ENCODE measurements at places on chromosomes 5 and 9.

DNA sequence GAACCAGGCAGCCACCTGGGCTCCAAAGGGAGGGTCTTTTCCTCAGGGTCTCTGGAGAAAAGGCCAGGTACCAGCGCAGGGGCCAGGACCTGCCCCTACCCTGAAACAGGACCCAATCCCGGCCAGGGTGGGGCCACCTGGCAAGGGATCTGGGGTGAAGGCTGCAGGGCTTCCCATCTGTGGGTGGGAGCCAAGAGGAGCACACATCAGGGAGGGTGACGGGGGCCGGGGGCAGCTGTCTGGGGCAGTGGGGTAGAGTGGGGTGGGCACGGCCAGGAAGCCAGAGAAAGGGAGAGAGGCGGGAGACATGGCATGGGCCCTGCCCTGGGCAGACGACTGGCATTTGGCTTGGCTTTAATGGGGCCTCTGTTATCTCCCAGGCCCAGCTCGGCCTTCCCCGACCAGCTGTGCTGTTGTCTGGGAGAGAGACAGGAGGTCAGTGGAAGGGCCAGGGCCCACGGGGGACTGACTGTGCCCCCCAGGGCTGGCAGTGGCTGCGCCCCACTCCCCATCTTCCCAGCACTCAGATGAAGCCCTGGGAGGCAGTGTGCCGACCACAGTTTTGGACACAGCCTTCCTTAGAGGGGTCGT lies 57.2 kb upstream of the RNF130 start:
- DNase-seq, result no peak

- no peak for DNase-seq
These were observed 79.7 kb downstream of the PLAC8L1 start for GRCh38 chr5:146025681-146026080.

DNA sequence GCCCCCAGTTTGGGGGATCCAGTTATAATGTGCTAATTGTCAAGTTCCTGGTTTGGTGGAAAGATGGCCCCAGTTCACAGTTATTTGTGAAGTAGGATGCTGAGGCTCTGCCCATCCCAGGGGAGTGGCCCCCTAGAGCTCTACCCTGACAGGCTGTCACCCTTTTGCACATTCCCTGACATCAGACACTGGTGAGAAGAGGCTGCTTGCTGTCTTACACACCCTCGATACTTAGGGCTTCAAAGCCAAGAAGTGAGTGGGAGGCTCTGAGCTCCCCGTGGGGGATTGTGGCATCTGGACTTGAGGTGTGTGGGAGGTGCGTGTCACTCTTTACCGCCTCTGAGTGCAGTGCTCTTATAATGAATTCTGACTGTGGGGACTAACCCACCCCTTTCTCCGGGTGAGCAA lies 168.5 kb downstream of the DOCK2 start:
- DNase-seq, result no peak

DNA sequence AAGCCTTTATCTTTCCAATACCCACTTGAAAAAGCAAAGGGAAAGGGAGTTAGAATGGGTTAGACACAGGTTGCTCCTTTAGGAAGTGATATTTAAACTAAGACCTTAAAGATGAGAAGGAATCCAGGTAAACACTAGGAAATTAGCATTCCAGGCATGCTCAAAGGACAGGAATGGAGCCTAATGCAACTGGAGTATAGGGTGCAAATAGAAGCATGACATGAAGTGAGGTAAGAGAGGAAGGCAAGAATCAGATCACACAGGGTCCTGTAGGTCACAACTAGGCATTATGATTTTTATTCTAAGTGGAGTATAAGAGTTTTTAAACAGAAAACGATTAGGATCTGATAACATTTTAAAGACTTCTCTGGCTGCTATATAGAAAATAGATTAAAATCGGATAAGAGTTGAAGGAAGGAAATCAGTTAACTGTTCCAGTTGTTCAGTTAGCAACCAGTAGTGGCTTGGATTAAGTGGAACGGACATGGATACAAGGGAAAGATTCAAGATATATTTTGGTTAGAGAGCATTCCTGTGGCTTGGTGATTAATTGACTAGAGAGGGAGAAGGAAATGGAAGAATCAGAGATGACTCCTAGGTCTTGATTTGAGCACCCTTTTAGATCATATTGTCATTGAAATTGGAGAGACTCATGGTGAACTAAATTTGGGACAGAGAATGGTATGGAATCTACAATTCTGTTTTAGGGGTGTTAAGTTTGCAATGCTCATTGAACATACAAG lies 95.9 kb downstream of the FBXO4 start:
- DNase-seq, result no peak

GRCh38 chr5:169914766-169915165 lies 65.5 kb downstream of the INSYN2B start:
- no peak for DNase-seq

DNA sequence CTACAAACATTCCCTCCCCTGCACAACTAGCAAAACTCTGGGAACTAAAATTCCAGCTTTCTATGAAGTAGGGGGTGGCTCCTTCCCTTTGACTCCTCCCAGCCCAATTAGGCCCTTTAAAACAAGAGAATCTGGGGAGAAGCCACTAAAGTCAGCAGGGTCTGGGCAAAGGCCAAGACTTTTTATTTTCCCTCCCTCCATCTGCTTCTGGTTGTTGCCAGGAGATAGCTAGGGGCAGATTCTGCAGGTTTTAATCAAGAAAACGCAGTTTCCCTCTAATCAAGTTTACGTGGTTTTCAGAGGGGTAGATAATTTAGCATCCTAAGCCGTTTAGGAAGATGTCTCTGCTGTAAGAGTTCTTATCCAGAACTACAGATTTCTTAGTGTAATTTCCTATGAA lies 114.5 kb upstream of the CDH6 start:
- DNase-seq, result no peak

DNA sequence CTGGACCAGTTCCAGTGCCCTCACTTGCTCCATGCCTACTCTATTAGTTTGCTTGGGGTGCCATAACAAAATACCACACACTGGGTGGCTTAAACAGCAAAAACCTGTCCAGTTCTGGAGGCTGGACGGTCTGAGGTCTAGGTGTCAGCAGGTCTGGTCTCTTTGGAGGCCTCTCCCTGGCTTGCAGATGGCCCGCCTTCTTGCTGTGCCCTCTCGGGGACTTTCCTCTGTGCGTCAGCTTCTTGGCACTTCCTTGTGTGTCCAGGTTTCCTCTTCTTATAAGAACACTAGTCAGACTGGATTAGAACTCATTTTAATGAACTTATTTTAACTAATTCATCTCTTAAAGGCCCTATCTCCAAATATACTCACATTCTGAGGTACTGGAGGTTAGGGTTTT lies 97.2 kb downstream of the CARTPT start:
- DNase-seq, result no peak

DNA sequence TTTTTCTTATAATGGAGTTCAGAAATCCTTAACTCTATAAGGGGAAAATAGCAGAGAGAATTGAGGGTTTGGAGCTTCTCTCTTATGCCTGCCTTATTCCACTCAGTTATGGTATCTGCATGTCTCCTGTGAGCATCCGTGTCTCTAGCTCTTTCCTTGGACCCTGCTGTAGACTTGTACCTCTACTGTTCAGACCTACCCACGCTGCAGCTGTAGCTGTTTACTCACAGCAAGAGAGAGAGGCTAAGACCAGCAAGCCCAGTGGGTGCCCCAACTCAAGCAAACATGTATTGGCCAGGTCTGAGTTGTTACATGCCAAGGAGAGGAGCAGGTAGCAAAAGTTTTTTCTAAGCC lies 7.1 kb upstream of the PCSK1 start:
- DNase-seq, result no peak

DNA sequence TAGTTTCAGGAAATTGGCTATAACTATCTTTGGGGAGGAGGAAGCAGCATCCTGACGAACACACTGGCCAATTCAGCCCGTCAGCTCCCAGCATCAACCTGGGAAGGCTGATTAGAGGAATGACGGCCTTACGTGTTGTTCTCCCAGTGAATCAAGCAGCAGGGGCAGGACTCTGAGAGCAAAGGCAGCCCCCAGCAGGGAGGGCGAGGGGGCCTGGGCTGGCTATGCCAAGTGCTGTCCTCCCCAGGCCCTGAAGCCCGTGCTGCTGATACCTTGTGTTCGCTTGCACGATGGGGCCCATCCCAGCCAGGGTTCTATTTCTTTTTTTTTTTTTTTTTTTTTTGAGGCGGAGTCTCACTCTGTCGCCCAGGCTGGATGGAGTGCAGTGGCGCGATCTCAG lies 254.1 kb downstream of the FSTL4 start:
- no peak for DNase-seq

DNA sequence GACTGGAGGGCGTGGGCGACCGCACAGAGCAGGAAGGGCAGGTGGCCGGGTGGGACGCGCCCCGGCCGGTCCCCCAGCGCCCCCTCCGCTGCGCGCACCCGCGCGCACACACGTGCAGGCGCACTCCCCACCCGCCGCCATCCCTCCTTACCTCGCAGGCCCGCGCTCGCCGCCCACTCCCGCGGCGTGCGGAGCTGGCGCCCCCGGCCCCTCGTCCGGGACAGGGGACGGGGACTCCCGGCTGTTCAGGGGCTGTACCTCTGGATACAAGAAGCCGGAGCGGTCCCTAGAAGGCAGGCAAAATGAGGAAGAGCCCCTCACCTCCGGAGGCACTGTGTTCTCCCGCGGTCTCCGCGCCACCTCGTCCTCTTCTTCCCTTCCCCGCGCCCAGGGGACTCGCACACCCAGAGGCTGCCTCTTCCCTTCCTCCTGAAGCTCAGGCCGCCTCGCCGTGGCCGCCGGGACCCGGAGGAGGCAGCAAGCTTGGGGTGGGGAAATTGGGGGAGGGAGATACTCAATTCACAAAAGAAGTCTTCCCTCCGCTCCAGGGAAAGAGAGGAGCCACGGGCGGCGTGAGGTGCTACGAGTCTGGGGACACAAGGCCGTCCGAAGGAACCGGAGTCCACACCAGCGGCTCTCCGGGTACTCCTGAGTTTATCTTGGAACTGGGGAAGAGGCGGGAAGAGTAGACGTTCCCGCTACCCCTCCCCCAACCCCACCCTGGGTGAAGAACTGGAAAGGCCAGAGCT lies 1.4 kb upstream of the GABRB2 start:
- no peak for DNase-seq

- DNase-seq, result no peak
These were observed 79.1 kb upstream of the RARS1 start for GRCh38 chr5:168407211-168407610.

GRCh38 chr5:16492398-16493140 lies 27.0 kb upstream of the ZNF622 start:
- DNase-seq, result no peak

DNA sequence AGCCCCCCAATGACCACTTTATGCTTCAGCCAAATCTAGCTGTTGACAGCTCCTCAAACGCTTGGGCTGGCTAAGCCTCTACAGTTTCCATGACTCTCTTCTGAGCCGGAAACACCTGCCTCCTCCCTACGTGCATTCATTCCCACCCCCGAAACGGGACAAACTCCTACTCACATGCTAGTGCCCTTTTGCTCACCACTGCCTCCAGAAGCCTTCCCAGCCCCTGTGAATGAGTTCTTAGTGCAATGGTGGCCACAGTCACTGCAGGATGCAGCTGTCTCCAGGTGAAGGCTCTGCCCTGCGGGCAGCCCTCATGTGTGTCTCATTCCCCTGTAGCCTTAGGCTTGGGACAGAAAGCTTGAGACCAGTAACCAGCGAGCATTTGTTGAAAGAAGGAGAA lies 68.8 kb upstream of the DAB2IP start:
- DNase-seq, result no peak

DNA sequence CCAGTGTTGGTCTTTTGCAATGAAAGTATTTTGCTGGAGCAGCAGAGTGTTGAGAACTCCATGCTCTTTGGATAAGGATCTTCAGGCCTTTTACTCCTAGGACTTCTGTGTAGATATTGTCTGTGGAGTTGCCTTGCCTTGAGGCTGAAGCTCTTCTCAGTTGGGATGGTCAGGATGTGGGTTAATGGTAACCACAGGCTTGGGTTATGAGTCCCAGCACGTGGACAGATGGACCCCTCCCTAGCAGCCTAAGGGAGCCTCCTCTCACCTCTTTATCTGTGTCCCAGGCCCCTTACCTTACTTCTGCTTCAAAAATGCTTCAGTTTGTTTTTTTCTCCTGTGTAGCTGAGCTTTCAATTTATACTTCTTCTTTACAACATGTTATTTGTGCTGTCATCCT lies 109.9 kb downstream of the MEGF10 start:
- DNase-seq, result no peak

GRCh38 chr9:93159601-93160471 lies 24.1 kb upstream of the WNK2 start:
- DNase-seq, result peak; percentile 87

DNA sequence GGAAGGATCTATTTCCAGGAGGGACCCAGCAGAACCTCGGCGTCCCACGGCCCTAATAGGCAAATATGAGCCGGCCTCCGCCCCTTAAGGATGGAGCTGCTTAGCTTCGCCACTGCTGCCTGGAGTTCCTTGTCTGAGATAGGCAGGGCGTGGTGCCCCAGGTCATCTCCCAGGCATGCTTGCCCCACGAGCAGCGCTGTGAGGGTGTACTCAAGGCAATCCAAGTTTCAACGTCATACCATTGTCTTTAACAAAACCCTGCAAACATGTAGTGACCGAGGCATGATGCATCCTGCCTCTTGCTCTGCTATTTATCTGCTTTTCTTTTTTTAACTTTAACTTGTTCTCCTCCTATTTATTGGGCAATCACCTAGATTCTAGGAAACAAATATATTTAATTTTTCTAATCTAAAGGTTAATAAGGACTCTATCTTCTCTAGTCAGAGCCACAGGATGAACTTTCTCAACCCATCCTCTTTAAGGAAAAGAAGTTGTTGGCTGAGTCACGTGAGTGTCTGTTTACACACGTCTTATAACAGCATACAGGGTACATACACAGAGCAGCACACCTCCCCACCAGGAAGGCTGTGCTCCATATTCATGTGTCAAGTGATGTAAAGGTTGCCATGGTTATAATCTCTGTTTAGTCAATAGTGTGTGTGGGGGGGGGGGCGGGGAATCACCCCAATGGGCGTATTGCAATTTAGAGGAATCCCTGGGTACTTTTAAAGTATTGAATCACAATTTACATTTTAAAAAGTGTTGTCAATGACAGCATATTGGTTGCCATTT lies 27.3 kb upstream of the ZSWIM6 start:
- no peak for DNase-seq

GRCh38 chr5:143992496-143992895 lies 178.0 kb downstream of the YIPF5 start:
- no peak for DNase-seq

DNA sequence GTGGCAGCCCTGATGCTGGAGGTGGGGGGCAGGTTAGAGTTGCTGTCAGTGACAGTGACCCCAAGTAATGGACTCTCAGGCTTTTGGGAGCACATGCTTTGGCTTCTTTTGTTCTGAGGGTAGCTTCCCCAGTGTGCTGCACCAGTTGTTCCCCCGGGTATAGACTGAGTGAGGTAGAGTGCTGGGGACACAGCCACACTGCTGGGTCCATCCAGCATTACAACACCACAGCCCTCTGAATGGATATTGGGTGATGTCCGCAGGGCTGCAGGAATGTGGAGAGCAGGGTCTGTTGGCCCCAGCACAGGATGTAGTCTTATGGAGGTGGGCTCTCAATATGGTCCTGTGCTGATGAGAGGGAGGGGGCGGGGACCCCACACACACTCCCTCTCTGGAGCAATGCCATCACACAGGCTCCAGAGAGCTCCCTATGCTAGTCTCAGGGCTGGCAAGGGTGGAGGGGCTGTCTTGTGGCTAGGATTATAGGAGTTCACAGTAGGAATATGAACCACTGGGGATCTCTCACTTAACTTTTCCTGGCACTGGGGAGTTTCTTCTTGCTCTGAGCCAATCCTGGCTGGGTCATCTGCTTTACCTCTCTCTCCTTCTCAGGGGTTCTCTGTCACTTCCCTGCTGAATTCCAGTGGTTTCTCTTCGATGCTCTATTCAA lies 20.7 kb downstream of the OSMR start:
- no peak for DNase-seq

GRCh38 chr9:136773386-136774044 lies 9.2 kb upstream of the LCN15 start:
- DNase-seq, result peak; percentile 93

Measured in 8988T (cell line).